Daoy (cell line): ENCODE measurements at places on chromosomes 6 and 20. TPM values are rescaled to one million over a fixed set of nuclear protein-coding genes. Genes with fewer than 3 reads are reported as not detected.

- peak; percentile 70 for DNase-seq
Measured at GRCh38 chr20:33933469-33933909, 60.2 kb upstream of the RALY start.

DNA sequence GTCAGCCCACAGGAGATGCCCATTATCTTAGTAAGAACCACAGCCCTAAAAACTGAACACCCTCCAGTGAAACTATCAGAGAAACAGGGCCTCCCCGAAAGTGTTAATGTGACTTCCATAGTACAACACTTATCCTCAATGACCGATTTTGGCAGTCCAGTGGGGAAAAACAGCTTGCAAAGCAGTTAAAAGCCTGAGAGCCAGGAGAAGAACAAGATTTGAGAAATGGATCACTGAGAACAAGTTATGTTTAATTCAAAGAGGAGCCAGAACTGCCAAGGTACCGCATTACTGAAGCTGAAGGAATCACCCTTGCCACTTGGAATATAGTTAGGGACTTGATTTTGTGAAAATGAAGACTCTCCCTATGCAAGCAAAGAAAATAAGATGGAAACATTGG, 236.9 kb downstream of the QKI start:
- no peak for DNase-seq

GRCh38 chr20:53578492-53579222, 15.0 kb downstream of the ZNF217 start:
- peak; percentile 80 for DNase-seq

DNA sequence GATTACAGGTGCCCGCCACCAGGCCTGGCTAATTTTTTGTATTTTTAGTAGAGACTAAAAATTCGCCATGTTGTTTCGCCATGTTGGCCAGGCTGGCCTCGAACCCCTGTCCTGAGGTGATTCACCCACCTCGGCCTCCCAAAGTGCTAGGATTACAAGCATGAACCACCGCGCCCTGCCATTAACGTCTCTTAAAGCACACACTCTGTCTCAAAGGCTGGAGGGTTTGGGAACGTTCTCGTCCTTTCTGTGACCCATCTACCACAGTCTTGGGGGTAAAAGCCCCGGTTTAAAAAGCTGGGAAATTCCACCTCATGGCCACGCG, 57.8 kb upstream of the ARID1B start:
- DNase-seq, result peak; percentile 45

DNA sequence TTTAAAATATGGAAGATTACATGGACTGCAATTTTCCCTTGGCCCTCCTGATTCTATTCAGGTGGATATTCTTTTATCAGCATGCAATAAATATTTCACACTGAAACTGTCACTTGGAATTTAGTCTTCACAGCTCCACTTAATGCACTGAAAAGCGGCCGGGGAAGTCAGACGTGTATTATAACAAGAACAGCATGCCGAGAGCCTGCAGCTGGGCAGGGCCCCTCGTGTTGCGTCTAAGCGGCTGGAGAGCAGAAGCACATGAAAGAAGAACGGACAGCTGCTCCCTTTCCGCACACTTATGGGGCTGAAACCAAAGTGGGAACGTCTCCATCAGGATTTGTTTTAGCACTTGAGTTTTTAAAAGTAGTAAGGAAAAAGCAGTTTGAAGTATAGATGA, 57.2 kb downstream of the LYRM4 start:
- DNase-seq, result no peak

Gene BFSP1
- total RNA-seq, result 0.42 and 4.2 TPM in 2 replicates

GRCh38 chr6:143198312-143198711, 137.6 kb downstream of the AIG1 start:
- DNase-seq, result no peak

DNA sequence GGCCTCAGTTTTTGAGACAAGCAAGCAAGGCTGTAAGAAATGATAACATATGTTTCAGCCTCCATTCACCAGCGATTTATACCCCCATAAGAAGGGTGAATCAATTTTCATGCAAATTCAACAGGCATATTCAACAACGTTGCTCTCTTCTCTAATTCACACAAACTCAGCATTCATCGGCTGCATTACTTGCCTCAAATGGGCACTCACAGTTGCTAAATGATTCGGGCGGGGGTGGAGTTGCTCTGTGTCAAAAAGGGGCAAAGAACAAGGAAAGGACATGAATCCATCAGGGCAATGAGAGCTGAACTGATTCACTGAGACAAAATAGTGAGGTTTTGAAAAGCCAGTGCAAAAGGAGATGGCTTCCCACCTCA, 9.0 kb downstream of the MOXD1 start:
- DNase-seq, result no peak

DNA sequence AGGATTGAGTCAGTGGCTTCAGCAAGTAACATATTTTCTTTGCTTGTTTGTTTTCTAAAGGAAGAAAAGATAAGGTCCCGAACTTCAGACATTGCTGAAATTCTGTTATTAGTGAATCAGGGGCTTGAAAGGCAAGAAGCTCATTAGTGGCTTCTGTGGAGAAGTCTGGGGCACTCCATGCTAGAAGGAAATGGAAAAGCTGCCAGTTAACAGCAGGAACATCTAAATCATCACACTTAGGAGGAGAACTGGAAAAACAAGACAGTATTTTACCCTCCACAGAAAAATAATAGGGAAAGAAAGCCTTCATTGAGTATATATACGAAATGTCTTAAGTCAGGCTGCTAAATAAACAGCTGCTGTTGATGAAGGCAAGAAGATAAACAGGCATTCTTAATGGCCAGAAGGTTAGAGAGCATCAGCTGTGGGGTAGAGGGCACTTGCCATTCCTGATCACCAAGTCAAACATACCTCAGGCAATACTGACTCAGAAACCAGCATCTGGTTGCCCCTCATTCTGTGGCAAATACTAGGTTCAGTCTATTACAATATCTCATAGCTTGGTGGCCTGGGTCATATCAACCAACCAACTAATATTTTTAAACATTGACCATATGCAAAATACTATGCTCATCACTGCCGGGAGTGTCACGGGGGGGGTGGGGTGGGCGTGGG, 143.2 kb upstream of the TENT5A start:
- peak; percentile 85 for DNase-seq

DNA sequence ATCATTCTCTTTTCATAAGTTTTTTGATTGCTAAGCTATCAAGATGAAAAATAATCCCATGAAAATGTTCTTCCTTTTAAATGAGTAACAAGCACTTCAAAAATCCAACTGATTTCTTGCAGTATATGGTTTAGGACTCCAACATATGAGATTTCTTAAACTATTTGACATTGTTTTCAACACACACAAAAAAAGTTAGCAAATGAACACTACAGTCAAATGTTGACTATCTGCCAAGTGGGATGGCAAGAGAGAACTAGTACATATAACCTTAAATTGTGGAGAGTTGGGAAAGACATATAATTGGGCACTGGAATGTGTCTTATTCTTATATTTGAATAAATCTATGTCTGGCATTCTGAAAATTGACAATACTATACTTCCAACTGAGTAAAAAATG, 15.6 kb downstream of the COL21A1 start:
- no peak for DNase-seq

DNA sequence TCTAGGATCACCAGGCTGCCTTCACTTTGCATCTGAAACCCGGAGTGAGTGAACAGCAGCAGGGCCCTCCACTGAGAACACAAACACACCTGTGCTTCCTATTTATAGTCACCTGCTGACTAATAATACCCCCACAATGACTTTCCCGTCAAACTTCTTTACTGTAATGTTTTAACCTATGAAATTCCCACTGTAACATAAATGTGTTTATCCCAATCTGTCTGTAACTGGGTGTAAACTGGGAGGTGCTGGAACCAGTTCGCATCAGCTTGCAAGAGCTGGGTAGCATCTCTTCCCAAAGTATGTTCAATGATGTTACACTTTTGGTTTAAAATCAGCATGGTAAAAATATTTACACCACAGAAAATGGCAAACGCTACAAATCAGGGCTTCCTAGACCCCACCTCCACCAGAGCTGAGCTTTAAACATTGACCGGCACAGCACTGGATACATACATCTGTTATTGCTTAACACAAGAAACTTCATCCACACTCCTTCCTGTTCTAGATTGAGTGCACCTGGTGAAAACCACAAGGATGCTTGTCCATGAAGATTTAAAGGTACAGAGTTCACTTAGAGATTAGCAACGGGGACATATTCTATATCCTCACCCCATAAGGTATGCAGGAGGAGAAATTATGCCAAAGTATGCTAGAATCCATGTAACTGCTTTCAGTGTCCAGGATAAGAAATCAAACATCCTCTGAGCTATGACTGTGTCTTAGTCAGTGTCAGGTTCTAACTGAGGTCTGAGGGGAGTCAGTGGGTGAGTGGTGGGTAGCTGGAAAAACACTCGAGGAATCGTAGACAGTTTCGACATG, 79.0 kb downstream of the ALDH8A1 start:
- no peak for DNase-seq
